ENCODE measurements at places on chromosomes 2 and 18.
A peak's percentile ranks its signal among the peaks of the same experiment; 100 is the strongest.

- no peak for DNase-seq
Measured at GRCh38 chr2:60212181-60212945, 341.1 kb downstream of the BCL11A start.

GRCh38 chr2:10980886-10981425, 69.2 kb downstream of the KCNF1 start:
- DNase-seq, result no peak

DNA sequence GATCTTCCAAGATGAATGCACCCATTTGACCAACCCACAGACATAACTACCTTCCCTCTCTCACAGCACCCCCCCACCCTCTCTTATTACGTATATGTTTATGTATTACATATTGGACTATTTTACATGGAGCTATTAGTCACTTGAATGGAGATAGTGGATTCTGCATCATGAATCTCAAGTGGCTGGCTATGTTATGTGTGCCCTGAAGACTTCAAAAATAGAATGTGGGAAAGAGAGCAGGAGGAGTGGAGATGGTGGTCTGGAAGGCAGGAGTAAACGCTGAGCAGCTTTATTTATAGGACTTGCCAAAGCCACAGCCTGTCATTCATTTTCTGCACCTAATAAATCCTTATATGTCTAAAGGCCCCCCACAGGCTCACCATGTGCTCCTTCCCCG, 4.9 kb downstream of the ANTXR1 start:
- no peak for DNase-seq

- no peak for DNase-seq
Measured at GRCh38 chr2:46048693-46049092, 248.5 kb upstream of the EPAS1 start.

DNA sequence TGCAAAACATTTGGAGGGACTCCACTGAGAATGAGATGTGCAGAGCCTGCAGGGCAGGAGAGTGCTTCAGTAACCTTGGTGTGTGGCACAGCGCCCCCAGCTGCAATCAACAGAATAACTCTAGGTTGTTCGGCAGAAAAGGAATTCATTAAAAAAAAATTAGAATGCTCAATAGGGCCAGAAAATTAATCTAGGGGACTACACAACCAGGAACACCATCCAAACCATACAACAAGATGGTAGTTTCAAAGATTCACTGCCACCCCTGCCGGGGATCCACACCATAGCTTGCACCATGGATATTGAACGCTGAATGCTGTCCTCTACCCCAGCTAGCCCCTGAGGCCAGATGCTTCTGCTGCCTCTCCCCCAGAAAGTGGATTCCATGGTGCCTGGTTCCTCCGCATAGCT, 50.1 kb downstream of the THUMPD2 start:
- DNase-seq, result peak; percentile 63

DNA sequence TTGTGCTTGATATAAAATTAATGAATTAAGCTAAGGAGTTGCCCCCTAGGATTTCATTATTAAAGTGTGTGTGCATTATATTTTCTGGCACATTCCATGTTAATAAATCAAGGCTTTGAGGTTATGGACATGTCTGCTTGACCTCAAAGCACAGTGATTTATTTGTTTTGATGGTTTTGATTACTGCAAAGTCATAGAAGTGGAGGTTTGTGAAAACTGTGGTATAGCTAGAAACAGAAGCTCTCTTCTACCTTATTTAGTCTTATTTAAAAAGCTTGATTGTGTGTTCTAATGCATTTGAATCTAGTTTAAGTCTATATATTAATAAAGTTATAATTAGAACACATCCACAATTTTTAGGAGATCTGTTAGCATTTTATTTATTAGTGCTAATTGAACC, 32.2 kb downstream of the DOK6 start:
- DNase-seq, result no peak

DNA sequence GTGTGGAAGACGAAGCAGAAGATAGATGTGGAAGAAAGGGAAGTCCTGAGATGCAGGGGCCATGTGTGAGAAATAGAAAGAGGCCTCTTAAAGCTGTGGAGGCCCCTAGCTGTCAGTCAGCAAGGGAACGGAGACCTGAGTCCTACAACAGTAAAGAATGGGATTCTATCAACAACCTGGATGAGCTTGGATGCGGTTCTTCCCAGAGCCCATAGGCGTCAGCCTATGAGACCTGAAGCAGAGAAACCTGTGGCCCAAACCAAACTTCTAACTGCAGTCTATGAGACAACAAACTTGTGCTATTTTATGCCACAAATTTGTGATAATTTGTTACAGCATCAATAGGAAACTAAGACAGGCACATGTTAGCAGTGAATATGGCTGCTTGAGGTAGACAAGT, 583.7 kb downstream of the ADCYAP1 start:
- no peak for DNase-seq

DNA sequence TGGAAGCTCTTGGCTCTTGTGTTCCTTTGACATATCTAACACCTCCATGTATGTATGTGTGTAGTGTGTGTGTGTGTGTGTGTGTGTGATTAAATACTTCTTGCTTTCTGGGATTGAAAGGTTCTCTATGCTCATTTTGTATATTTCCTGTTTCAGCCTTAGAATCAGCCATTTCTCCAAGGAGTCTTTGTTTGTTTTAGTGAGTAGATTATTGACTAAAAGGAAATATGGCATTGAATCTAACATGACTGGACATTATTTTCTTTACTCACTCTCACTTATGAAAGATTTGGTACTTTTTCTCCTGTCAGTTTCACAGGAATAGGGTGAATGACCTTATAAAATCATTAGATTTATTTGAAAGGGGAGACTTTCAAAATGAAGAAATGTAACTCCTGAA, 413.8 kb upstream of the SLC14A2 start:
- DNase-seq, result no peak

GRCh38 chr18:40258311-40258710, 1696.7 kb upstream of the PIK3C3 start:
- DNase-seq, result no peak

DNA sequence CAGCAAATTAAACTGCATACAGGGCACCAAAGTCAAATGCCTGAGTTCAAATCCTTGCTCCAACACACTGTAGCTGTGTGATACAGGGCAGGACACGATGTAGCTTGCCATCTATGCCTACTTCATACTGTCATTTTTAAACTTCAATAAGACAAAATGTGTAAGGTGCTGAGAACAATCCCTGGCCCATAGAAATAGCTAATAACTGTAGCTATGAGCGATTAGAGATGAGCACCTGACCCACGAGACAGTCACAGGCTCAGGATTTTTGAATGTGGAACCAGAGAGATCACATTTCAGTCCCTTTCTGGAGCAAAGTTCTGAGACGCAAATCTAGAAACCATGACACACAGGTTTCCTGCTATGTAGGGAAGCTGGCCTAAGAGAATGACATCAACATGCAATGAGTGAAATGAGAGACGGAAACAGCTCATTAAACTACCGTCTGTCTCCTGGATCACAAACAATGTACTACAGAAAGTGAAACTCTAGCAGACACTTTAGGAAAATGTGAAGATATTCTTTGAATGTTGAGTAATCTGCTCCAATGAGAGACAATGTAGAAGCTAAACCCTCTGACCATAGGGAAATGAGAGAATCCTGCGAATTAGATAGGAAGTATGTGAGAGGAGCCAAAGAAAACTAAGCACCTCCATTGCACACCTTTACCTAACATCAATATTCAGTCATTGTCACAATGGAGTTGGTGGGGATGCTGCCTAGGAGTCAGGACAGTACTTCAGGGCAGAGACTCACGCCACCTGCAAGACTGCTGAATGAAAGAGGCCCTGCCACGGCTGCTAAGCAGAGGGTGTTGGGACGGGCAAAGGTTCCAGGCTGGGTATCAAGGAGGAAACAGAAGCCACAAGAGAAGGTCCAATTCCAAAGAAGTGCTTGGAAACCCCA, 25.5 kb downstream of the B4GALT6 start:
- peak; percentile 25 for DNase-seq

GRCh38 chr2:240237609-240238174, 97.2 kb upstream of the OTOS start:
- DNase-seq, result no peak

GRCh38 chr2:79370976-79371538, 141.8 kb upstream of the CTNNA2 start:
- DNase-seq, result no peak

DNA sequence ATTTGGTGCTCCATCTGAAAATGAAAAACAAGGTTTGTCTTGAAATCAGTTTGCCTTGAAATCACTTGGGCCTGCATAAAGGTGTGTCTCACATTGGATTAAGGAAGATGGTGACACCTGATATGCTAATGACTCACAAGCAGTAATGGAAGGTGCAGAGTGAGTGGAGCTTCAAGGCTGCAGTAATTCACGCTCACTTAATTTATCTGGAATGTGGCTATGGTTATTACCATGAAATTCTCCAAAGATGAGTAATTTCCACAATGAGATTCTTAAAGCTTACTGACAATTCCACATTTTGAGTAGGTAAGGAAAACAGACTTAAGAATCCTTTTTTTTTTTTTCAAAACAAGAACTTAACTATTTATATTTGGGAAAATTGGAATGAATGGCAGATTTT, 156.8 kb downstream of the PAX3 start:
- no peak for DNase-seq

GRCh38 chr2:136901732-136902131, 136.4 kb downstream of the THSD7B start:
- DNase-seq, result no peak

DNA sequence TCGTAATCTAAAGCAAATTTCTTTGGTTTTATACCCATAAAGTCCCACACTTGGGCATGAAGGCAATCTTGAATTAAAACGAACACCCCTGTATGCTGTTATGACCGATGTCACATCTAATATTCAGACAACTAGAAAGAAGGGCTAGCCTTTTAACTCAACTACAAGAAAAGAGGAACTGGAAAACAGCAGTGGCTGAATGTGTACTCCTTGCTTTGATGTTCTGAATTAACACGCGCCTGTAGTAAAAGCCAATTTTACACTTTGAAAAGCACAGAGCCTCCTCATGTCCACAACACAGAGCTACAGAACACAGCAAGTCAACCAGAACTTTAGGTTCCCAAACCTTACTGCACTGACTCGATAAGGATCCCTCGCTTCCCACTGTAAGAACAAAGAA, 147.6 kb downstream of the HDAC4 start:
- DNase-seq, result no peak

DNA sequence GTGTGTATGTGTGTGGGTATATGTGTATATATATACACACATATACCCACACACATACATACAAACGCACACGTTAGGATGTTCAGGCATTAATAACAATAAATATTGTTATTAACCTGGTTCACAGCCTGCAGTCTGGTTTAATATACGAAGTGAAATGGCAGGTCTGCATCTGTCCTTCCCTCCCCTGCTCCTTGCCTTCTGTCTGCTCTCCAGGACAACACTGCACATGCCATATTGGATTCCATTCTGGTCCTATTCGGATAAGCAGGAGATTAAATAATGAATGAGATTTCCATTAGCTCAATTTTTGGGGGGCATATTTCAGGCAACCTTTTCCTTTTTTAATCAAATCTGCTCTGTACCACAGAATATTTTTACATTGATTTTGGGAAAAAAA, 158.0 kb downstream of the CELF4 start:
- no peak for DNase-seq

GRCh38 chr2:17877811-17878280, 621 bp upstream of the KCNS3 start:
- peak; percentile 2 for DNase-seq

- no peak for DNase-seq
Measured at GRCh38 chr2:157460897-157461296, 17.0 kb upstream of the CYTIP start.

GRCh38 chr18:24016643-24017042, 2.1 kb downstream of the TTC39C start:
- no peak for DNase-seq

- DNase-seq, result no peak
Measured at GRCh38 chr2:159140070-159140769, 146.3 kb downstream of the WDSUB1 start.

GRCh38 chr2:42842466-42842865, 50.1 kb upstream of the HAAO start:
- no peak for DNase-seq

DNA sequence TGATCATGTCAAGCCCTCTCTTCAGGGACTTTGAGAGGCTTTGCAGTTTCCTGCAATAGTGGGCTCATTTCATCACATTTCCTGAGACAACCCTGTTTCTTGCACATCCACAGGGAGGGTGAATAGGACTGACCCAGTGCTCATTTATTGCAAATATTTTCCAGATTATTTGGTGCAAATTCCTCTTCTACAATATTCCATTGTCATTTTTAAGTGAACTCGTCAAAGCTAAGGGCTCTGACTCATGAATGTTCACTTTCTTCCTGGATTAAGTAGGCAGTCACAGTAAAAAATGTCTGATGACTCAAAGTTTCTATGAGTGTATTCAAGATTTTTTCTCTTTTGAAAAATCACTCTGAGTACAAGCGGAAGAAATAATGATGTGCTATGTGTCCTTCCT, 225.5 kb upstream of the GALNT5 start:
- DNase-seq, result no peak

DNA sequence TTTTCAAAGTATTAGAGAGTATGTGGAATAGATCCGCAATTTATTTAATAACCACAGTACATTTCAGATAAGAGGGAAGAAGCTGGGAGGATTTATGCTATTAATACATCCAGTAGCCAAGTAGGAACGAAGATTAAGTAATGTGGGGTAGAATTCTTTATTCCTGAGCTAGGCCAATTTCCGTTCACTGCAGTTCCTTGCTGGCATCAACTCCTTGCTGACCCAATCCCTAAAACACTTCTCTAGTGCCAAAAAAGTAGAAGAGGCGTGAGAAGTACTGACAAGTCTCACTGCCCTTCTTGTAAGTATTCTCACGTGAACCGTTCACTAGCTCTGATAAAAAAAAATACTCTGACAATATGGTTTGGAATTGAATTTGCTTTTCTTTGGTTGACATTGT, 211.4 kb downstream of the EPHA4 start:
- no peak for DNase-seq

- DNase-seq, result no peak
Measured at GRCh38 chr2:139214801-139215200, 434.6 kb upstream of the NXPH2 start.

DNA sequence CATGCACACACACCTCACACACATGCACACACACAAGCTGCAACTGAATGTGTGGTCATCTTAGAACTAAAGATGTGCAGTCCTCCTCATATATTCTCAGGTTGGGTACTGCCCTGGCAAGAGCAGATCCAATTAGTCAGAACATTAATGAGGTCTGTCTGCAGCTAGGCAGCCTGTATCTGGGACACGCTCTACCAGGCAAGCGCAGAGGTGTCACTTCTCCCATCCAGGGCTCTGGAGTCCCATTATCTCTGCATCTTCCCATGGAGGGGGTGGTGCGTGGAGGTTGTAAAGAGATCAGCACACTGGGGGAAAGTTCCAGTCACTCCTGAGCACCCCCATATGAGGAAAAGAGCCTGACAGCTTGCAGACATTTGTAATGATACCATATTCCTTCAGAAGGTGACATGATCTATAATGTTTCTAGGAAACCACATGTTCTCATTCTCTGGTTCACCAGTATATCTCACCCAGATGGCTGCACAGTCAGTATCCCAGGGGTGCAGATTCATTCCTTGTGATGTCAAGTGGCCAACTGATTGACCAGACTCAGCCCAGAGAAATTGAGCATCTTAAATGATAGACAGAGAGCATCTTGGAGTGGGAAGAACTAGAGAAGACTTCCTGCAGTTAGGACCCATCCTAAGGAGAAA, 95.4 kb downstream of the RTN4 start:
- no peak for DNase-seq

GRCh38 chr18:2960983-2961696, 51.8 kb downstream of the LPIN2 start:
- no peak for DNase-seq

GRCh38 chr2:17299891-17300540, 218.2 kb downstream of the RAD51AP2 start:
- DNase-seq, result no peak
